ENCODE measurements at places on chromosomes 1 and 21. TPM values are rescaled to one million over a fixed set of nuclear protein-coding genes. Genes with fewer than 3 reads are reported as not detected.

The ADAM30 gene
- not detected for total RNA-seq

The OR6K2 gene
- not detected for total RNA-seq

The NFIA gene
- 2.0 TPM for total RNA-seq

DNA sequence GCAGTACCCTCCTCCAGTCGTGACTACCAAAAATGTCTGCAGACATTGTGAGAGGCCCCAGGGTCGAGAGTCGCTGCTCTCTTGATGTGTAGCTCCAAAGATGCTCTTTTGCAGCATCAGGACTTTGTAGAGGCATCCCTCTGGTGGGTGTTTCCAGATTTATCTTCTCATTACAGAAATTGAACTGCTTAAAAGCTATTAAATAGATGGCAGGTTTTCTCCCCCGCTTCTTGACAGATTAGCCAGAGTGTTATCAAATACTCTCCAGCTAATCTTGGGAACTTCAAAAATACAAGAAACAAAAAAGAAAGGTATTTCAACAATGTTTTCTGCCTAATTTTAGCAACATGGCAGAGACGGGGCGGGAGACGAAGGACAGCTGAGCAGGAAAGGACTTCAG is 265.2 kb downstream of the KIF26B start:
- DNase-seq, result no peak

- peak; percentile 39 for DNase-seq
Observed at GRCh38 chr1:75203415-75204277, 69.5 kb downstream of the LHX8 start.

- DNase-seq, result peak; percentile 72
Observed at GRCh38 chr1:203672346-203672745, 45.7 kb downstream of the ATP2B4 start.

- no peak for DNase-seq
Observed at GRCh38 chr21:16838331-16838730, 674.5 kb upstream of the CXADR start.

DNA sequence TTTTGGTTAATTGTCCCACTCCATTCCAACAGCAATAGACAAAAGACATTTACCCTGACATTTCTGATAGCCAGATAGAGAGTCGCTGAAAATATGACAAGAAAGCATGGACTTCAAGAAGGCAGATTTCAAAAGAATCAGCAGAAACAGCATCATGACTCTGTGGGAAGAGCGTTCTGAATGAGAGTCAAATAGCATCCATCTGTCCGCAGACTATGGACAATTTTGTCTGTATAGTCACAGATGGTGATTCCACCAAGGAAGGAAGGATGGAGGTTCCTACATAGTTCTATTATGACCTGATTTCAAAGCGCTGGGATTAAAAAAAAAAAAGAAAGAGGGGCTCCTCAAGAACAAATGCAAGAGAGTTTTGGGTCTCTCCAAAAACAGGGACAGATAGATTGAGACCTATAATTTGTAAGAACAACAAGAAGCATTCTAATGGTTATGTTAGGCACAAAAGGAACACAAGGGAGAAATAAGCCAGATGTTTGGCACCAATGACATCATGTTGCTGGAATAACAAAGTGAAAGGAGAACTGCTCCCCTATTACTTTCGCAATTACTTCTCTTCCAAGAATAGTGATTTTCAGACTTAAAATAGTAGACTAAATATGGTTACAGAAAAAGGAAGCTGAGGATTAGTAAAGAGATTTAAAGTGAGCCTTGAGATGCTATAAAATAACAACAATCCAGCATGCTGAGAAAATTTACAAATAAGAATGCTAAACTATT is 28.5 kb downstream of the NIBAN1 start:
- peak; percentile 9 for DNase-seq

DNA sequence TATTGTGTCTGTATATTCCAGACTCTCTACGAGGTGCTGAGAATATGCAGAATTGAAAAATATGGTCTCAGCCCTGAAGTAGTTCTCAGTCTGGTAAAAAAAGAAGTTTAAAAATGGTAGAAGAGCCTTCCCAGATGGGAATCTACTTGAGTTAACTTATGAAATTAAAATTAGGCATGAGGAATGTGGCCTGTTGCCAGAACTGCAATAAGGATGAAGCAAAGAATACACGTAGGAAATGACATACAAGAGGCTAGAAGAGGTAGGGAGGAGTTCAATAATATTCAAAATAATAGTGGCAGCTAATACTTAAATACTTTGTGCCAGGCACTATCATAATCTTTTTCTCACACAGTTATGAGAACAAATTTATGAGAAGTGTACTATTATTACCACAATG is 6.3 kb downstream of the ASPM start:
- DNase-seq, result peak; percentile 23

DNA sequence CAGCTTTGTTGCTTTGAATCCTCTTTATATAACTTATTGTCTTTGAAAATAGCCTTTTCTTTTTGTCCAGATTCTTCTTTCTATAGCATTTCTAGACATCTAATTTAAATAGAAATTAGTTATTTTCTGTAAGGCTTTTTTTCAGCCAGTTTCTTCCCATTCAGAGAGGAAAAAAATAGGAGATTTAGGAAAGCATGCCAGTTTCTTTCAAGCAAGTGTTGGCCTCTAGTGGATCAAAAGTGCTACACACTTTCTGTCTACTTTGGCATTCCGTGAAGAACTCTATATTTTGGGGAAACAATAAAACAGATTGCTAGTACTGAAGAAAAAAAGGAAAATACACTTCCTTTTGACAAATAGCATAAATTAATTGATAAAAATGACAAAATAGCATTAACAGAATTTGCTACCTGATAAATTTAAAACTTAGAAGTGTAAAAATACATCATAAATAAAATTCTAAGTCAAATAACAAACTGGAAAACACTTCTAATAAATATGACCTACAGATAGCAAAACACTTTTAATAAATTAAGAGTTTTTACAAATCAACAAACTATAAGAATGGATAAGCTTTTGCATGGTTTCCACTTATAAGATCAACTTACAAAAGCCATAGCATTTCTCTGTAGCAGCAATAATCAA is 13.1 kb upstream of the EXO1 start:
- DNase-seq, result peak; percentile 52
